ENCODE measurements at places on chromosomes 6 and 20. TPM values are rescaled to one million over a fixed set of nuclear protein-coding genes. Genes with fewer than 3 reads are reported as not detected.

GRCh38 chr6:71887006-71887743 lies 825 bp downstream of the RIMS1 start:
- DNase-seq: no peak

DNA sequence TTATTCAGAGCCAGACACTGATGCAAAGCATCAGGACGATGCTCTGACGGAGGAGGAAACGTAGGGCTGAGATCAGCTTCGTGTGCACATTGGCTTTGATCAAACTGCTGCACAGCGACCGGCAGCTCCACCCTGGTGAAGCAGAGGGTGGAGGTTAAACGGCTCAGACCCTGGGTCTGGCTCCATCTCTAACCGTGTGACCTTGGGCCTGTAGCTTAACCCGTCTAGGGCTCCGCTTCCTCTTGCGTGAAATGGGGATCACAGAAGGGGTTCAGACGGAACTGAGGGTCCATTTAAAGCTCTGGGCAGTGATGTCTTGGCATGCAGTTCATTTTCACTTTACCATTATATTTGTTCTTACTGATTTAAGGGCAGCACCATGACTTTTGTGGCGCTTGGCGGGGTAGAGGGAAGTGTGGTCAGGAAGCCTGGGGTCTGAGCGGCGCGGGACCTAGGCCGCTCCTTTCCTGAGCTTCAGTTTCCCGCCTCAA lies 644 bp downstream of the RBL1 start:
- peak; percentile 71 for DNase-seq

- DNase-seq: no peak
Measured at GRCh38 chr20:63500902-63501817, 2.3 kb upstream of the EEF1A2 start.

DNA sequence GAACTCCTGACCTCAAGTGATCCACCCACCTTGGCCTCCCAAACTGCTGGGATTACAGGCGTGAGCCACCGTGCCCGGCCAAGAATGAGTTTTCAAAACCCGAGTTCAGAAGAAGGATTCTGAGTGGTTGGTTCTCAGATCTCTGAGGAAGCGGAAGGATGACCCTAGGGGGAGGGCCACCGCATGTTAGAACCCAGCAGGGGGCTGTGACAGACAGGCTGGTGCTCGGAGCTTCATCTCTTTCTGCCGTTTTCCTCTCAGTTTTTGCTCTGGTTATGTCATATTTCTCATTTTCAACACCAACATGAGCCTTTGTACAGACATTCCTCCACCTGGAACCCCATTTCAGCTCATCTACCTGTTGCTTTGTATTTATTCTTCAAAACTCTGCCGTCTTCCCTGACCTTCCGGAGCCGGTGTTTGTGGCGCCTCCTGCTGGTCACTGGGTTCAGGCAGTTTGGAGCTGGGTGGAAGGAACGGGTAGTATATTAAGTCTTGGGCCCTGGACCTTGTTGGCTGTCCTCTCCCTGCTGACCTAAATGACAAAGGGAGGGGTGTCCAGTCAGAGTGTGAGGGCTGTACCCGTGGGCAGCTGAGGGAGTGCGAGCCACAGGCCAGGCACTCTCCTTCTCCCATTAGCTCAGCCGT lies at the start of gene DEFB123:
DEFB123 (plus strand) TSS at position 621 of the 648 bp plus-strand sequence. CDS start 67 bp downstream, outside the sequence.
- DNase-seq: no peak

- no peak for DNase-seq
Measured at GRCh38 chr20:32476684-32477593, 108.2 kb downstream of the NOL4L start.

GRCh38 chr20:20204256-20204655 lies 151.9 kb downstream of the CFAP61 start:
- DNase-seq: no peak

DNA sequence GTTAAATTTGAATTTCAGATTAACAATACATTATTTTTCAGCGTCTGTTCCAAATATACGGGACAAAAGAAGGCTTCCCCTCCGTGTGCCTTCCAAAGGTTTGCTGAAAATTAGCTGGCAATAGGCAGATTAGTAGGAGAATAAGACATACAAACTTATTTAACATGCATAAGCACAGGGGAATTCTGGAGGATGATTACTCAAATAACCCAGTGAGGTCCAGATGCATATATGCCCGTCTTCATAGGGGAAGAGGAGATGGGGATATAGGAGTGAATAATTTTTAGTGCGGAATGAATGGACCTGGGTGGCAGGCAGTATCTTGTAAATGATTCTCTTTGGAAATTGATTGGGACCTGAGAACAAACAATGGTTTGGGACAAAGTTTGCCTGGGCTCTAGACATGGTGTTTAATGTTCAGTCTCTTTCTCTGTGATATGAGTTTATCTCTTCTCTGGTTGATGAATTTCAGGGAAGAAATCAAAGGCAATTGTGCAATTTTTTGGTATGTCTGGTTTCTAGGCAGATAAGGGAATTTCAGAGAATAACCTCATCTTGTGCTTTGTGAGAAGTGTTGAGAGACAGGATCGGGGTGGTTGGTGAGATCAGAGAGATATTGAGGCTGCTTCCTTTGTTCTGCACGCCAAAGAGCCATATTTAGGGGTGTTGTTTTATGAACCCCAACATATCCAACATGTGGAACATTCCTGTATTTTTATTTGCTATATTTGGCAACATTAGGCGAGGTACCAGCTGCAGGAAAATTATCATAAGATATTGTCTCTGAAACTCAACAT lies 63.7 kb downstream of the MKKS start:
- no peak for DNase-seq

GRCh38 chr6:27188885-27189418 lies 58.5 kb upstream of the PRSS16 start:
- peak; percentile 50 for DNase-seq

DNA sequence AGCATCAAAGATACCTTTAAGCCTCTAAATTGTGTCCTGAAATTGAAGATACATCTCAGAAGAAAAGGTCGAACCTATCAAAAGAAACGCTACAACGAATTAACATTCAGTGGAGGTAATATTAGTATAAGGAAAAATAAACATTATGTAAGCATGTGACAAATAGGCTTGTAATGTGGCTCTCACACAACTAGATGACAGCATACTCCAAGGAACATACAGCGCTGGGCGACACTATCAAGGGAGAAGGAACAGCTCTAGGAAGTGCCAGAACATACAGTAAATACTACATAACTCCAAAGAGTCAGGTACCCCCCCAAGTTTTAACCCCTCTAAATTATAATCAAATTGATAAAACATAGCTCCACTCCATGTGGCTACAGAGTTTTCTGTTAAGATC lies 103.5 kb downstream of the LAMP5 start:
- DNase-seq: no peak

DNA sequence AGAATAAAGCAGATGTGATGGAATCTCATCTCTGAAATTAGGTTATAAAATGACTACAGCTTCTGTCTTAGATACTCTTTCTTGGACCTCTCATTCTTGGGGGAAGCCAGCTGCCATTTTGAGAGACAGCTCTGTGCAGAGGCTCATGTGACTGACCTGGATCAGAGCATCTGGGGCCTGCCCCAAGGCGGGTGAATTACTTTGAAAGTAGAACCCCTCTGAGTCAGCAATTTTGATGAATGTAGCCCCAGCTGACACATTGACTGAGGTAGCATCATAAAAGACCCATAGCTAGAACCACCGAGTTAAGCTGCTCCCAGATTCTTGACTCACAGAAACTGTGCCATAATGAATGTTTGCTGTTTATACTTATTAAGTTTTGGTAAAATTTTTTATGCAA lies 124.5 kb downstream of the THEMIS start:
- no peak for DNase-seq

DNA sequence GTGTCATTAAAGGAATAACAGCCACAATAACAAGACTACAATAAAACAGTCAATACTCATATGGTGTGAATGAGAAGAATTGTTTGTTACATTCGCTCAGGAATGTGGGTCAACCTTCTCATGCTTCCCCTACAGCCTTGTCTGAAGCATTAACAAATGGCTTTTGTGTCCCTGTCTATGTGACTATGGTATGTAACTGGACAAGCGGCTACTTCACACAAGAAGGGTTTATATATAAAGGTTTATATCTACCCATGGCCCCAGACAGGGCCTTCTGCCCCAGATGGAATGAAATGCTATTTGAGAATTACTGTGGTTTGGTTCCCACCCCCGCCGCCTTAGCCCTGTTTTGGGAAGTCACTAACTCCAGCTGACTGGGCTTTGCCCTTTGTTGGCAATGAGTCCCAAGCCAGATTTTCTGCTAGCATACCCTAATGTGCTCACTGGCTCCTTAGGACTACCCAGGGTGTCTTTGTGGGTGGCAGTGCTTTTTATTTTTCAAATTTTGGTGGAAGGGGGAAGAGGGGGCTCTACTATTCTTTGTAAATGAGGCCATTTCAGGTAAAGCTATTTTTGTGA lies 39.4 kb downstream of the TFAP2A start:
- no peak for DNase-seq

DNA sequence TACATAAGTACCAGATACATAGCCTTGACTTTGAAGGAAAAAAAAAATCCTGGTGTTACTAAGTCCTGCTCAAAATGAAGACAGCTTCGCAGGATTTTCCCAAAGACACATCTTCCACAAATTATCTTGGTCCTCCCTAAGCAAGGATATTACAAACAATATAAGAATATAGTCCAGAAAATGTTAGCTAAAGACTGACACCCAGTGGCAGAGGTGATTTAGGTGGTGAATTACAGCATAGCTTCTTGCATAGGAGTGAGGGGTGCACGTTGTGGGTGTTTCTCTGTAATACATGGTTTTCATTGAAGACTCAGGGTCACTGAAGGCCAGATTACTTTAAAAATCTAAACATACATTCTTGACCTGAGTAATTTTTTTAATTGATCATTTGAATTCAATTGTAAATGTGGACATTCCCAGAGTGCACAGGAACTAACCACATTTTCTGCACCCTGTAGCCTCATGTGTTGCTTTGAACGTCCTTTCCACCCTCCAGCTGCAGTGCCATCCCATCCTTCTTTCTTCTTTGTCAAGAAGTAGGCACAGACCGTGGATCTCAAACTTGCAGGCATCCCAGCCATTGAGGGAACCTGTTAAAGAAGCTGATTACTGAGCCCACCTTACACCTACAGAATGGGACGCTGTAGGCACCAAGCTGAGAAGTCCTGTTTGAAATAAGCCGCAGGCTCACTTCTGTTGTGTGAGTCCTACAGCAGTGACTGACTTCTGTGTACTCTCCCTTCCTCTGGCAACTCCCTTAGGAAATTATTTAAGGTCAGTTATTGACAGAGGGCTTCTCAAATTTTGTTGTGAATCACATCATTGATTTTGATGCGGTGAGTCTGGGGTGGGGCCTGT lies 102.6 kb downstream of the PERP start:
- no peak for DNase-seq

- no peak for DNase-seq
Measured at GRCh38 chr6:157232161-157232895, 91.0 kb downstream of the TMEM242 start.

DNA sequence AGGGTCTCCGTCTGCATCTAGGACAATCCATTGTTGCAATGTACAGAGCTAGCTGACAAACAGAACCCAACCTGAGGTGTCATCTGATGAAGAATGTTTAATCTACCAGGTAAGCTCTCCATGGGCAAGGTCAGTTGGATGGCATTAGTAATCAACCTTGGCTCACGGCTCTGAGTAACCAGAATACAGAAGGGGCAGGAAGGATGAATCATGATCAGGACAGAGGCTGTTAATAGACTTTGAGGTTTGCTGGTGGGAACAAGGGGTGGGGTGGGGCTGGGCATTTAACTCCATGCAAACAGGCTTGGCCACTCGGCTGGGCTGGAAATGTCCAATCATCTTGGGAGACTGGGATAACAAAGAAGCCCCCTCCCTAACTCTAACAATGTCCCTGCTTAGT lies 77.1 kb upstream of the MRPS10 start:
- no peak for DNase-seq

DNA sequence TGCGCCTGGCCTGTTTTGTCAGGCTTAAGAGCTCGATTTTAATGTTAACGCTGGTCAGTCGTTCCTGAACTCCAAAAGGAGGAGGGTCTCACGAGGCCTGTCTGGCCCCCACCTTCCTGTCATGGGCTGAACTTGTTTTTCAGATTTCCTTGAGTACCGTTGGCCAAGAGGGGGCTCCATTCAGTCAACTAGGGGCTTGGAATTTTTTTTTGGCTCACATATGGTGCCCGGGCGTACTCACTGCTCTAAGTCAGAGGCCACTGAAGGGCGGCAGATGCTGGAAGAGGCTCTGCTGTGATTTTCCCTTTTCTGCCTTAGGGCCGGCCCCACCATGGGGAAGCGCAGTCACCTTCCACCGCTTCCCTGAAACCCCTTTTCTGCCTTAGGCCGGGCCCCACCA lies 6.9 kb upstream of the BIRC7 start:
- no peak for DNase-seq

- DNase-seq: peak; percentile 29
Measured at GRCh38 chr6:24856901-24857670, 58.4 kb upstream of the ARMH2 start.

Gene TAGAP
- 52.6 TPM for total RNA-seq

Gene POPDC3
- total RNA-seq: not detected

Gene RIN2
- total RNA-seq: 20.8 TPM

Gene SAMD3
- 23.7 TPM for total RNA-seq

Gene DACT2
- total RNA-seq: not detected

Gene ABRACL
- total RNA-seq: 39.5 TPM

Gene SIGLEC1
- 2.1 TPM for total RNA-seq

All from naive thymus-derived CD4-positive, alpha-beta T cell (primary cell).